ENCODE measurements at places on chromosomes 13 and 19.

GRCh38 chr19:13172346-13173138 is 22.3 kb downstream of the IER2 start:
- peak; percentile 48 for DNase-seq

DNA sequence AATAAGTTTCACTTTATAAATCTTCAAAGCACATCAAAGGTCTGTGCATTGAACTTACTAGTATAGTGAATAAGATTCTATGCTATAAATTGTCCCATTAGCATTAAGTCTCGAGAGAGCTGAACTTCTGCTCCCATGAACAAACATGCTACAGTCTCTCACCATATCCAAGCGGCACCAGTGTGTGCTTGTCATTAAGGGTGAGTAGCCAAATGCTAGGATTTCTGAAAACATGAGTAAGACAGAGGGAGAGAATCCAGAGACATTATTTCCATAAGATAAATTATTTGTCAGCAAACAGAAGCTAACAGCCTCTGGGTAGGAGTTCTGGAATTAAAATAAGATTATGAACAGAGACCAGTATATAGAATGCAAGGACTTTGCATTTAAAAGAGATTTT is 2882.5 kb downstream of the PCDH9 start:
- no peak for DNase-seq

DNA sequence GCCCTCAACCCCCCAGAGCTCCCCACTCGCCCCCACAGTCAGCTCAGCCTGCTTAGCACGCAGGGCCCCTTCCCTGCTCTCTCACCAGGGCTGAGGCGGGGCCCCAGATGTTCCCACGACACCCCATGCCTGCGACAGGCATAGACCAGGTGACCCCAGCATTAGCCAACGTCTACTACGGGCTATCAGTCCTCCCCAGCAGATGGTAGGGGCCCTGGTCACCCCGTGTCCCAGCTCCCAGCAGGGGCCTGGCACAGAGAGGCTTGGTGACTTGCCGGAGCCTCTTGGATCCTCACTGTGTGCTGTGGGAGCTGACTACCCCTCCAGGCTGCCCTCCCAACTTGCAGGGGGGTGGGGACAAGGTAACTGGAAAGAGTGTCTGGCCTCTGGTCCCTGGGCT is 80.6 kb downstream of the KDM4B start:
- no peak for DNase-seq

GRCh38 chr13:30752201-30752797 is 17.0 kb downstream of the ALOX5AP start:
- DNase-seq = peak; percentile 89

GRCh38 chr13:114222461-114222968 is 12.2 kb upstream of the CDC16 start:
- no peak for DNase-seq

DNA sequence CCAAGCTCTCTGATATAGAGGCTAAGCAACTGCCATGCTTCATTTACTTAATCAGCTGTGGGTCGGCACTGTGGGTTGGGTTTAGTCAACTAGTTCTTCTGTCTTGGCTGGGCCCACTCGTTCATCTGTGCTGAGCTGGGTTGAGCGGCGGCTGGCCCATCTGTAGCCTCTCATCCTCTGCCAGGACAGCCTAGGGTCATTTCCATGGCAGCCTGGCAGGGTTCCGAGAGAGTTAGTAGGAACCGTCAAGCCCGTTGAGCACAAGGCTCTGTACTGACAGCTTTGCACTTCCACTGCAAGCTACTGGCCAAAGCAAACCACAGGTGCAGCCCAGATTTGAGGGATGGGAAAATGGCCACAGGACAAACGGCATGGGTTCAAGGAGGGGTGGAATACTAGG is 6.6 kb upstream of the ZNF835 start:
- DNase-seq = no peak

- no peak for DNase-seq
These were observed 174.6 kb downstream of the SPRY2 start for GRCh38 chr13:80166352-80166751.

DNA sequence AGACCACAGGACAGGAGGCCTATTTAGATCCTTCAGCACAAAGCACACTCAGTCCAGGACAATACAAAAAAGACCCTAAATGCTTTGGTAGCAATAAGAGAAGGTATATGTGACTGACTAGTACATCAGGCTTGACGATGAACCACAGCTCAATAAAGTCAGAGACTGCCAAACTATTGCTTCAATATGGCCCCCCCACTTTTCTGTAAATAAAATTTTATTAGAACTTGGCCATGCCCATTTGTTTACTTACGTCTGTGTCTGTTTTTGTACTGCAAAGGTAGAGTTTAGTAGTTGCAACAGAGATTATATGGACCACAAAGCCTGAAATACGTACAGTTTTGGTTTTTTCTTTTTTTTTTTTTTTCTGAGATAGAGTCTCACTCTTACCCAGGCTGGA is 136.7 kb downstream of the IRS2 start:
- no peak for DNase-seq

- no peak for DNase-seq
These were observed 77.2 kb downstream of the TSC22D1 start for GRCh38 chr13:44498969-44499368.
